HT-29 (cell line): ENCODE measurements at places on chromosomes 4 and X.

DNA sequence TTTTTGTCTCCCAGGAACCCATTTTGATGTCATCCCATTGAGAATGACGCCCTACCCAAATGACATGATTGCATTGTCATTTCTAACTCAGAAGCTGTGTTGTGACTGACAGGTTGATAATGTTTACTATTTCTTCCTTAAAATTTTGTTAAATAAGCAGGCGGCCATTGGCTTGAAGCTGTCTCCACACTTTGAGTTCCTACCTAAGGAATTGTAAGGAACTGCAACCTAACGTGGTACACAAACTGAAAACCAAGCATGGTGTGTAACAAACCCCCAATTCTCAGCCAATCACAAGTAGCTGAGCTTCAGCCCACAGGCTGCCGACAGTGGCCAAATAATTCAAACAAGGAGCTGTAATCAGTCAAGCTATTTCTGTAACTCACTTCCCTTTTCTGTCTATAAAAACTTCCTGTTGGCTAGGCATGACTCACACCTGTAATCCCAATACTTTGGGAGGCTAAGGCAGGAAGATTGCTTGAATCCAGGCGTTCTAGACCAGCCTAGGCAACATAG is 2.9 kb upstream of the MND1 start:
- peak; percentile 42 for DNase-seq

GRCh38 chr4:139144911-139145551 is 32.0 kb downstream of the ELF2 start:
- DNase-seq: peak; percentile 26

- no peak for DNase-seq
Observed at GRCh38 chr4:128155874-128156456, 94.9 kb downstream of the LARP1B start.

- DNase-seq: peak; percentile 80
Observed at GRCh38 chr4:139666735-139667281, 1.2 kb downstream of the MGST2 start.

GRCh38 chr4:10605031-10605430 is 79.5 kb downstream of the CLNK start:
- DNase-seq: no peak

DNA sequence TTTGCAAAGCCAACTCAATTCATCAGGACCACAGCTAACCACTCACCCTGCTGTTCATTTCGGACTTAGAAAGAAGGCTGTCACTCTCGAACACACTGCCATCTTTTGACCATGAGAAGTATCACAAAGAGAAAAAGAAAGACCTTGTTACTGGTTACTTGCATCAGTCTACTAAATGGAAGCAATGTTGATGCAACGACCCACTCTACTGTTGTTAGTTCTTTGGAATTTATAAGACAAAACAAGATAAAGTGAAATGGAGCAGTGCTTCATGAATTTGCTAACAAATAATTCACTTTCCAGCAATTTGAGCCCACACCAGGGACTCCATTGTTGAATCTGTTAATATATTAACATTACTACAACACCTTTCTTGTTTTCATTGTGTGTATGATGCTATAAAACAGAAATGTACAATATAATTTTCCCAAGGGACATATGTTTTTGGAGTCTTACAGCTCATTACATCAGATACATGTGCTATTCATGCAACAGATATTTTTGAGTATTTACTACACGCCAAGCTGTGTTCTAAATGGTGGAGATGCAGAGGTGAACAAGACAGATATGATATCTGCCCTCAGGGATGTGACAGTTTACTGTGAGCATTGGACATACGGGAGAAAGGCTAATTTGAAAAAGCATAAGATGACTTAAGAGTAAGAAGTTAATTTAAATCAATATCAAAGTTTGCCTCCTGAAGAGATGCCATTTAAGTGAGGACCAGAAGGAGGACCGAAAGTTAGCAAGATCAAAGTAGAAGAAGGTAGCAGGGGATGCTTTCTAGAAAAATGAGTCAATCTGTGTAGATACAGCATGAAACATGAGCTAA is 87.2 kb downstream of the AREG start:
- peak; percentile 89 for DNase-seq

DNA sequence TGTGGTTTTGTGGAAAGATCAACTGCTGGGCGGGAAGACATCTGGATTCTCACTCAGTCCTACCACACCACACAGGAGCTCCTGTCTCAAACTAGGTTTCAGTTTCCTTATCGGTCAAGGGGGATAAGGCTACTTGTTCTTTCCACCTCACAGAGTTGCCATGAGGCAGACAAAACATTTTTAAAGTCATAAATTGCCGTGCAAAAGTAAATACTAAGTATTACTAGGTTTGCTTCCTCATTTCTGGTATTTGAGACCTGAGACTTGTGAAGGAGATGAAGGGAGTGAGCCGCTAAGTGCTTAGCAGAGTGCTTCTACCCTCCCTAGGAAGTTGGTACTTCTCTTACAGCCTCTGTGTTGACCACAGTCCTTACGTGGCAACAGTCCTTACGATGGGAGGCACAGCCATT is 1.5 kb downstream of the LAP3 start:
- no peak for DNase-seq

DNA sequence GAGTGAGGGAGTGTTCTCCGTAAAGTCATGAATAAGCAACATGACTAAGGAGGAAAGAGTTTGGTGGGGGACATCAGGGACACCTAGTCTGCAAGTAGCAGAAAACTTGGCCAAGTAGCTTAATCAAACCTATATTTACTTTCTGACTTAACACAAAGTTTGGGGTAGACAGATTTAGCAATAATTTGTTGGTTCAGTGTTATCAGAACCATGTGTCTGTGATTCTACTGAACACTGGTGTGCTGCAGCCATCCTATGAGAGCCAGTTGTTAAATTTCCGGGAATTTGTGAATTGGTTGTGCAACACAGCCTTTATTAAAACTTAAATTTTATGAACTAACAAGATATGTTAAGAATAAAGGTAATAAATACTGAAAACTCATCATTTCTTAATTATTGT is 469.3 kb downstream of the C4orf33 start:
- no peak for DNase-seq

- DNase-seq: no peak
Observed at GRCh38 chr4:99983289-99983943, 33.3 kb upstream of the H2AZ1 start.

GRCh38 chrX:38273453-38273852 is 52.8 kb upstream of the SRPX start:
- no peak for DNase-seq

GRCh38 chrX:154057791-154058190 is 38.1 kb upstream of the IRAK1 start:
- no peak for DNase-seq

DNA sequence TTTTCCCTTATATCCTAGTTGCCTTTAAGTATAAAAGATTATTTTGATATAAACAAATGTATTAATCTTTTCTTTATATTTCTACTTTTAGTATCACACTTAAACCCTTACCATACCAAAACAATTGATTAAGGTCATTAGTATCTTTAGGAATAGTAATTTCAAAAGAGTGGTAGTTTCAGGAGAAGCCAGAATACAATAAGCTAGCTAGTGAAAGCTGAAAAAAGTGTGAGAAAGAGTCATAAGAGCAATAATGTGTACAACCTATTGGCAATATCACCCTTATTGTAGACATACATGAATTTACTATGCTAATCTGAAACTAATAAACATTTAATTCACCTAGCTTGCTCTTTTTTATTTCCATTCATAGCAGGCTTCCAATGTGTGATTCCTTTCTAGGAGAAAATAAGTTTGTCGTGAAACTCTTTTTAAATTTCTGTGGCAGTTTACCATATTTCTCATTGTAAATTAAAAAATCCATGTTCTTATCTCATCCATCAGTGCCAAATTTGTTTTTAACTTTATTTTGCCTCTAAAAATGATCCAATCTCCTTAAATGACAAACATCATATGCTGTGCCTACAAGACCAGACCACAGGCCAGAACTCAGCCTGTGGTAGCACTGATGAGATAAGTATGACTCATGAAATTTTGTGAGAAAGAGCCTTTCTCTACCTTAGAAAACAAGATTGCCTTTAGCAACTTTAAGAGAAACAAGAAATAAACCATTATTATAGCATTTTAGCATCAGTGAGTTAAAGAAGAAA is 8.1 kb downstream of the NEK1 start:
- no peak for DNase-seq

- DNase-seq: no peak
Observed at GRCh38 chrX:127190381-127190780, 370.9 kb downstream of the PRR32 start.

- DNase-seq: no peak
Observed at GRCh38 chr4:118586357-118586790, 98.8 kb upstream of the METTL14 start.

- DNase-seq: no peak
Observed at GRCh38 chr4:177718514-177718913, 276.3 kb upstream of the AGA start.

GRCh38 chr4:27921231-27921630 is 1060.6 kb downstream of the STIM2 start:
- no peak for DNase-seq

DNA sequence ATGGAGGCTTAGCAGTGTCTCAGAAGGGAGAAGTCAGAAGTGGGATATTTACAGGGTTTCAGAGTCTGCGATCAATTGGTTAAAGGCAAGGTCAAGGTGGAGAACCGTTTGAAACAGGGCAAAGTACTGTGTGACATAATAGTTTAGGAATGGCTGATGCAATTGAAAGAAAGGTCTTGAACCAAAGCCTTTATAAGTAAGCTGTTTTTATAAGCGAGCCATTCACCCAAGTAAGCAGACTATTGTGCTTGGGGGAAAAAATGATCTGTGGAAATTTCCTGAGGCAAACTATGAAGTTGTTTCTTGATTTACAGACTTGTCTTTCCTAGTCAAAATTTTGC is 327.3 kb downstream of the CAMK2D start:
- DNase-seq: no peak

DNA sequence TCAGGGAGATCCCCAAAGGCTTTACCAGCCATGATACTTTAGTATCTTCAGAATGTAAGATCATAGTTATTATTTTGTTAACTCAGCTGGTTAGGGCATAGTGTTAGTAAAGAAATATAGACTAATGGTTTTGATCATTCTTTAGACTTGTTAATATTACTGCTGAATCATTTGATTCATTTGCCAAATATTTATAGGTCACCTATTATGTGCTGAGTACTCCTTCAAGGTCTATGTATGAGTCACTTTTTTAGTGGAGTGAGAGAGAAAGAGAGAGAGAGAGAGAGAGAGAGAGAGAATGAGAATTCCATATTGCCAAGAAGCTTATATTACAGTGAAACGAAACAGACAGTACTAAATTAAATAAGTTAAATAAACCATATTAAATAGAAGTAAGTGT is 110.3 kb downstream of the UBE2NL start:
- DNase-seq: peak; percentile 34

- DNase-seq: peak; percentile 71
Observed at GRCh38 chrX:37846934-37847732, at the start of gene DYNLT3. DYNLT3 (minus strand) TSS chrX:37847571; CDS start chrX:37847510, 61 bp downstream.

DNA sequence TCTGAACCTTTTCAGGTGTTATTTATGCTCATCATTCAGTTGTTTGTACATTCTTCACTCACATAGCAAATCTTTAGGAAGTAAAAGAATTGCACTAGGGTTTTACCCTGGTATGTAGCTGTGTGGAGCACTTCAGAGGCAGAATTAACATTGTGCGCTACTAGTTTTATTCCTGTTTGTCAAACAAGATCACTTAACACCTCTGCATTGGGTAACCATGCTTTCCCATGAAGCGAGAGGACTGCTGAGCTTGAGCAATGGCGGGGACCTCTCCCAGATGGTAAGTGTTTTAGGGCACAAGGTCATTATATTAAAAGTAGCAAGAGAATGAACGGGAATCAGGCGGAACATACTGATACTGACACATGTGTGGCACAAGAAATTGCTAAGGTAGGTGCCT is 59.2 kb downstream of the SHROOM3 start:
- DNase-seq: no peak

DNA sequence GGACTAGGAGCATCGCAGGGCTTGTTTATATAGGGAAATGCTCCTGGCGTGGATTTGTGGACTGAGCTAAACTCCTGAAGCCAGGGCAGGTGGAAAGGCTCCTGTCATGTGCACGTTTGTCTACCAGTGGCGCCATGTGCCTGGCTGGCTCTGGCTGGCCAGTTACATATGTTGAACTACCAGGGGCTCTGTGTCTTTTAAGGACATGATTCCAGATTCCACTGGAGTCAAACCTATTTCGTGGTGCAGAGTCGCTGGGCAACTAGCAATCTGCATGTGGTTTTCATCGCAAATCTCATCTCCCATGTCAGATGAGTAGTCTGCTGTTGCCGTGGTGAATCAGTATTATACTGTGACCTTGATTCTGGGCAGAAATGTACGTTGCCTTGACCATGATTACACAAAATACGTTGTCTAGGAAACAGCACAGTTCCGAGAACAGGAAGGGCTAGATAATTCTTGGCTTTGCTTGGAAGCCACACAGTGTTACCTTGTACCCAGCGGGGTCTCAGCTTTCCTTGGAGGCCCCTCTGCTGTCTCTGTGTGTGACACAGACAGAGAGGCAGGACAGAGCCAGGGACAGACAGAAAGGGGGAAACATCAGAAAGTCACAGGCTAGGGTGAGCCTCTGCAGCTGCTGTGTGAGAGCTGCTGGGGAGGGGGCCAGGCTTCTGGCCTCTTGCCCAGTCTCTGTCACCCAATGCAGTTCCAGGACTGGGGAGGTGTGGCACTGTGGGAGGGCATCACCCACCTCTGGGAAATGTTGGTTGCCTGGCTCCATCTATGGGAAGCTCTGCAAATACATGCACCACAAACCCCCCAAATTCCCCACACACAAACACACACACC is 19.2 kb downstream of the PNMA6E start:
- DNase-seq: peak; percentile 43

GRCh38 chr4:109977854-109978501 is 65.3 kb downstream of the EGF start:
- DNase-seq: peak; percentile 54

DNA sequence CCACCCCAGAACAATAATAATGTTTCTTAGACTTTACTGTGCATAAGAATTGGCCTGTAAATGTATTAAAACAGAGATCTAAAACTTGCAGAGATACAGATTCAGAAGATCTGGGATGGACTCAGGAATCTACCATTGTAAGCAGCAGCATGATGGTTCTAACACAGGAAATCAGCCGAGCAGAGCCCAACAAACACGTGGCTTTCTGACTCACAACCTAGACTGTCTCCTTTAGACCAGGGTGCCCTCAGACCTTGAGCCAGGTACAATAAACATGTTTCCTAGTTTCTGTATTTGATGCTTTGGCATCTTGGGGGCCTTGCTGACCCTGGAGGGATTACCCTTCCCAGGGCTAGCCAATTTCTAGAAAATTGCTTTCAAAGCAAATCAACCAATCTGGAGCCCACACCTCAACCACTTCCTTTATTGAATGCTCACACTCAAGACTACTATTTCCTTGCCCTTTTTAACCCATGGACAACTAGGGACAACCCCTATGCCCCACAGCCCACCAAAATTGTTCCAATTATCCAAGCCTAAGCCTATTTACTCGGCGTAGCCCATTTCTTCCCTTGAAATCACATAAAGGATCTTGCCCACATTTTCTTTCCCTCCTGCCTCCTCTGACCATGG is 80.5 kb downstream of the TBC1D9 start:
- no peak for DNase-seq
